ENCODE measurements at places on chromosomes 1 and 21.

DNA sequence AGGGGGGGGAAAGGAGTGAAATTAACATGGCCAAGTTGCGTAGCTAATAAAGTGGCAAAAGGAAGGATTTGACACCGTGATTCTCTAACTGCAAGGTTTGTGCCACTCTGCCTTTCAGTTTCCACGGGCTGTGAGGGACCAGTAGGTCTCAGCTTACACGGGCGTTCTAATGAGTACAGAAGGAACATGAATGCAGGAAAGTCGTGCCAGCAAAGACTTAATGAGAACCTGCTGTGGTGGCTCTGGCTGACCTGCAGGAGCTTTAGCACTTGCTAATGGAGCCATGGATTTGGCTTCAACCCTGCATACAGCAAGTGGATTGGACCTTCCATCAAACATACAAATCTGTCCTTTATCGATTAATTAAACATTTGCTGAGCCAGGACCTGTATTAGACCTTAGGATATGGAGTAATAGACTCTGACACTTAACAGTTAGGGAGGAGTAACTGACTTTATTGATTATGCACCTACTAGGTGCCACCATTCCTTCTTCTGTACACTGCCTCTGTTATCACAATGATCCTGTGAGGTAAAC lies 15.1 kb upstream of the PITHD1 start:
- no peak for DNase-seq

GRCh38 chr1:191697556-191697955 lies 460.7 kb upstream of the RGS18 start:
- no peak for DNase-seq

GRCh38 chr1:85596947-85597346 lies 16.4 kb downstream of the CCN1 start:
- no peak for DNase-seq

- DNase-seq = no peak
Measured at GRCh38 chr1:40308036-40308727, 8.9 kb downstream of the COL9A2 start.

DNA sequence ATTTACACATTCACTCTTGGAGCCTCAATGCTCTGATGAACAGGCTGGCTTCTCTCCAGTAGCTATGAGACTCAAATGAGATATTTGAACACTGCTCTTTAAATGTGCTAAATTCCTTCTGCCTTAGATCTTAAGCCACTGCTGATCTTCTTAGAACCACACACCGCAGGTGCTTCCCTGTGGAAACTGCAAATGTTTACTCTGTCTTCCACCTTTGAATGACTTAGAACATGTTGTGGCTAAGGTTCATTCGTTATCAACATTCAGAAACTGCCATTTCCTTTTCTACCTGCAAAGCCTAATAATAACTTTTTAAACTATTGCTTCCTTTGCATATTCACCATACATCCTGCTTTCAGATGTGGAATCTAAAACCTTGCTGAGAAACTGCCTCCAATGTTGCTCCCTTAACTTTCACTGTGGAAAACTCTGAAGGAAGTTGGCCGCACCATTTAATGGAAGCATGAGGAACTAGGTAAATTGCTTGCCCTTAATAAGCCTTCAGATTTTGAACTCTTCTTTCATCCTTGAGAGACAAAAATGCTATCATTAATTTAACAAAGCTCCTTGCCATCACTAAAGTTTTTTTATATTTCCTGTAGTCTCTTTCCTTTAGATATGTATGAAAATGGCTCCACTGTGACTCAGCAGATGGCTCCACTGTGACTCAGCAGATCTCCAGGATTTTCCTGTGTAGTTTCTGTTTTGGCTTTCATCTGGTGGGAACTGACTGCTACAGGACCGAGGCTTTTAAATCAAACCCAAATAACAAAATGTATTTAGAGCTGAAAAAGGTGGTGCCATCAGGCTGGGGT lies 143.8 kb downstream of the TNFSF18 start:
- DNase-seq = no peak

- DNase-seq = no peak
Measured at GRCh38 chr1:151211972-151212705, 13.8 kb downstream of the PIP5K1A start.

DNA sequence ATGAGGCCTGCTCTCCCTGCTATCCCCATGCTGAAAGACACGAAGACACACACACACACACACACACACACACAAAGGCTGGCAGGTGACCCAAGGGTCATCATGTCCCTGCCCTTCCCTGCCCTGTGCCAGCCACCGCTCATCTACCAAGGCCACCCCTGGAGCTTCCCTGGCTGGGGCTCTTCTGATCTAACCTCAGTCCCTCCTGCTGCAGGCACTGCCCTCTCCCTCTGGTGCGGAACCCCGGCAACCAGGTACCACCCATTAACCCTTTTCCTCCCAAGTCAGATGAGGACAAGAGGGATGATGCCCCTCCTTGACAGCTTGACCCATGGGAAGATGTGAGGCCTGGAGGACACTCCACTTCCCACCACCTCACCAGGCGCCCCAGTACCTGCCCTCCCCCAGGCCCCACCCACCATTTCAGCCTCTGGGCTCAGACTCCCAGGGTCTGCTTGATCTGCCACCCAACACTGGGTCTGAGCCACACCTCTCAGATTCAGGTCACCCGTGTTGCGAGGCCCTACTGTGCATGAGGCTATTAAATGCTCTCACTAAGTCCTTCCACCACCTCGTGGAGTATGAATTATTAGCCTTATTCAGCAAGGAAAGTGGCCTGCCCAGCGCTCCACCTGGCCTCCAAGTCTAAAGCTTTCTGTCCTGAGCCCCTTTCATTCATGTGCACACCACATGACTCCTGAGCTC lies 2.5 kb downstream of the SDC3 start:
- DNase-seq = no peak

GRCh38 chr1:239764546-239764945 lies 327.1 kb upstream of the FMN2 start:
- DNase-seq = no peak

- DNase-seq = no peak
Measured at GRCh38 chr1:245168086-245168485, 13.3 kb downstream of the KIF26B start.
